A549 (cell line): ENCODE measurements at places on chromosomes 3 and 15.

DNA sequence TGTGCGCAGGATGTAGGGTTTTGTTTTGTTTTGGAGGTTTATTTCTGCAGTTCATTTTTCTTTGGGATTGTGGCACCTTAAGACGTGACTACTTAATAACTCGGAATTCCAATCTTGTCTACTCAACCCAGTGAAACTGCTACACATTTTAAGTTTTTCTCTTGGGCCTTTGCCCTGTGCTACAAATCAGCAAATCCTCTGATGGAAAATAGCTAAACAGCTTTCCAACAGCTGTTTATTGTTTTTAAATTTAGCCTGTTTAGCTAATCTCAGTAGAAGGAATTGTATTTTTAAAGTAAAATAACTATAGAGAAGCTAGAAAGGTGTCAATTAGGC lies 48.4 kb downstream of the OPA1 start:
- no peak for DNase-seq

DNA sequence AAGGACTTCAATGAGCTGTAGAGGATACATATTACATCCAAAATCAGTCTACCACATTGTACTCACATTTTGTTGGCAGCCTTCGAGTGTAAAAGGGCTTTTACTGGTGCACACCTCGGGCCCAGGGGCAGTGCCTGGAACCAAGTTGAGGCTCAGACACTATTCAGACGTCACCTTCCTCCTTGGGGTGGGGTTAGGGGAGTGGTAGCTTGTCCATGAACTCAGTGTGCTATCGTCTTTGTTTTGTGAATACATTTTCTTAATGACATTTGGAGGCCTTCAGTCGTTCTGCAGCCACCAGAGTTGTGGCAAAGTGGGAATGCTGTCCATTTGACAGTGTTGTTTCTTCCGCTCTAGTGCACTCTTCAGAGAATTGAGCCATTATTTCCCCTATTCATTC lies 114.2 kb downstream of the PGPEP1L start:
- peak; percentile 62 for DNase-seq

DNA sequence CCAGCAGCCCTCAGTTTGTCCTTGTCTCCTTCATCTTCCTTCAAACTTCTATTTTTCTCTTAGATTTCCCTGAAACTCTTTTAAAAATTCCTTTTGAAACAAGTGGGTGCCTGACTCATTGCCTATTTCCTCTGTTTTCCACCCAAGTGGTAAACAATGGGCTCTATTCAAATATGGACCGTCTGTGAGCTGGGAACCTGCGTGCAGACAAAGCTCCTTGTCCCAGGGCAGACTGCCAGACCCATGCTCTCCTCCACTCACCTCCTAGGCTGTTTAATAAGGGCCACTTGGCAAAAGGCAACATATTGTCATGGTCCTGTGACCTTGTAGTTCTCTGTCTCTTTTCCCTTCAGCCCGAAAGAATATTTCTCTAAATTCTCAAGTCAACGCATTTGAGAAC lies 332.7 kb upstream of the THBS1 start:
- DNase-seq = no peak

DNA sequence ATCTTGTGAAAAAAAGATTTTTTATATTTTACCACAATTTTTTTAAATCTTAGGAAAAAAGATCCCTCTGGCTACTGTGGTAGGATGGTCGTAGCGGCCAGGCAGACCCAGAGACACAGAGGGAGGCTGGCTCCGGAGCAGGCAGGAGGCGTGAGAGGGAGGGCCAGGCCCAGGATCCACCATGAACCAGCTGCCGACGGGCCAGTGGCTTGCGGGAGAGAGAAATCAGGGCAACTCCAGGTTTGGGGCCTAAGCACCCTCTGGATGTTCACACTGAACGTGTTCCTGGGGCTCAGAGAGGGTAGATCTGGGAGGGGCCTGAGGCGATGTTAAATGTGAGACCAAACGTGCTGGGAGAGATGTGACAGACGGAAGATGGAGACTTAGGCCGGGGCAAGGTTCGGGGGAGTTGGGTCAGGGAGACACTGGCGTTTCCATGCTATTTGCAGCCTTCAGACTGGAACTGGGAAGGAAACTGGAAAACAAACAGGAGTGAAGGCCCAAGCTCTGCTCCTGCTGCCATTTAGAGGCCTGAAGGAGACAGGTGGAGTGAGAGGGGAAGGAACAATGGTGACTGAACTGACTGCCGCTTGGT lies 1.6 kb upstream of the VILL start:
- no peak for DNase-seq

DNA sequence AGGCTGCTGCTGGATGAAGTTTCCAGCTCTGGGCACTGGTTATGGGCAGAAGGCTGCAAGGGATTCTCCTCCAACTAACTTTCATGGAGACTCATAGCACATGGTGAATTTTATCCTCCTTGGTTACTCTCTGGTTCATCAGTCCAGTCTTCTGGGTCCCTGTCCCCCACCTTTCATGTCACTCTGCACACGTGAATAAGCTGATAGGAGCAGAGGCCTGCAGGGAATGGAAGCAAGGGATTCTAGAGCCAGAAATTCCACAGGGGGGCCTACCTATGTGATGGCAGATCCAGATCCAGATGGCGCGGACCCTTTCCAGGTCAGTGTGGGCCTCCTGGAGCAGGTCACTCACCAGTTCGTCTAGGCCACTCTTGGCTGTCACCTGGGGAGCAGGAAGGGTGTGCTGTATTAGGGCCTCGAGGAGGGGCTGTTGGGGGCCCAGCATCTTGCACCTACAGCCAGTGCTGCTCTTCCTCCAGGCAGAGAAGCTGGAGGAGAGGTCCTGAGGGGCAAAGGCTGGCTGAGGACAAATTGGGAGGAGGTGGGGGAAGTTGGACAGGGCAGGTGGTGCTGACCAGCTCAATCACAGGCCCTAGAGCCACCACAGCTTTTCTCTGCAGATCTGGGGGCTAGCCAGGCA lies 30.2 kb downstream of the KY start:
- no peak for DNase-seq

DNA sequence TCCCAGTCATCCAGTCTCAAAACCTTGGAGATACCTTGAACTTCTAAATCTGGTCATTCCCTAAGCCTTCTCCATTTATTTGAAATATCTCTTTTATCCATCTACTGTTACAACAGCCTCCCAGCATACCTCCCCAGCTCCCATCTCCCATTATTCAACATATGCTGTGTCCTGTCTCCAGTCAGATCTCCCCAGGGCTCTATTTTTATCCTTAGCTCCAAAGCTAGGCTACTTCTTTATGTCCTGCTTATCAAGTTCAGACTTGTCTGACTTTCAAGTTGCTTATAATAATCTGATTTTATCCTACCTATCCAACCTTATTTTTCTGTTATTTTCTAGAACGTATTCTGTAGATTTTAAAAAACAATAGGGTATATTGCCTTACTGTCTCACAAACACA lies 44.2 kb downstream of the IQGAP1 start:
- no peak for DNase-seq

DNA sequence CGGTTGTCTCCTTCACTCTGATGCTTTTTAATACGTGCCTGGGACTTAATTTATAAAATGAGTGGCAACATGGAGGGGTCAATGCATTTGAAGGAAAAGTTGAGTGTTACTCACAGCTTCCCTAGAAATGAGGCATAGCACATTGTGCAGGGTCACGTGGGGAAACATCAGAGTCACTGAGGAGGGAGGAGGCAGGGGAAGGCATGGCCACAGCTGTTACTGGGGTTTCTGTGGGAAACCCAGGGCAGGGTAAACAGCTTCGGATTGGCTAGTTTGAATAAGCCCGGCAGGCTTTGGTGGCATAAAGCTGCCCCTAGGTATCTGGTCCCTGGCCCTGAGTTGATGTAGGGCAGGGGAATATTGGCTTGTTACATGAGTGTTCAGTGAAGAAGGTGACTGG lies 98.9 kb upstream of the ST8SIA2 start:
- no peak for DNase-seq

DNA sequence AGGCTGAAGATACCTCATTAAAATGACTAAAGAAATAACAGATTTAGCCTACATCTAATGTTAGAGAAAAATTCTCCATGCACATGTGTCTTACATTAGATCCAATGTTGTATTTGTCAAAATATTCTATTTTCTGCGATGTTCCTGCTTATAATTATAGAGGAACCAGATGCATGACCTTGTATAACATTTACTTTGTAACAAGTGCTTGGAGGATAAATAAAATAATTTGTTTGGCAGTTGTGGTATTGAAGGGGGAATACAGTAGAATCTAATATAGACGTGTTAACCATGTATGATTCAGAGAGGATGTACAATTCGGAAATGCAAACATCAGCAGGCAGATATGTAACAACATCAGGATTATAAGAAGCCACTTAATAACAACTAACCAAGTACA lies 922.2 kb downstream of the TUSC7 start:
- DNase-seq = no peak

DNA sequence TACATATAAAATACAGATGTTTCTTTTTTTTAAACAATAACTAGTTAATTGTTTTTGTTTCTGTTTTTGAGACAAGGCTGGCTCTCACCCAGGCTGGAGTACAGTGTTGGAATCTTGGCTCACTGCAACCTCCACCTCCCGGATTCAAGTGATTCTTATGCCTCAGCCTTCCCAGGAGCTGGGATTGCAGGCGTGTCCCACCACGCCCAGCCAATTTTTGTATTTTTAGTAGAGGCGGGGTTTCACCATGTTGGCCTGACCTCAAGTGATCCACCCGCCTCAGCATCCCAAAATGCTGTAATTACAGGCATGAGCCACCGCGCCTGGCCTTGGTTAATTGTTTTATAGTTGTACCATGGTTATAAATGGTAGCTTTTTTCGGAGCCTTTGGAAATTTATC lies 72.3 kb downstream of the PIAS1 start:
- no peak for DNase-seq

GRCh38 chr3:125055331-125055912 lies 375 bp downstream of the HEG1 start:
- no peak for DNase-seq

DNA sequence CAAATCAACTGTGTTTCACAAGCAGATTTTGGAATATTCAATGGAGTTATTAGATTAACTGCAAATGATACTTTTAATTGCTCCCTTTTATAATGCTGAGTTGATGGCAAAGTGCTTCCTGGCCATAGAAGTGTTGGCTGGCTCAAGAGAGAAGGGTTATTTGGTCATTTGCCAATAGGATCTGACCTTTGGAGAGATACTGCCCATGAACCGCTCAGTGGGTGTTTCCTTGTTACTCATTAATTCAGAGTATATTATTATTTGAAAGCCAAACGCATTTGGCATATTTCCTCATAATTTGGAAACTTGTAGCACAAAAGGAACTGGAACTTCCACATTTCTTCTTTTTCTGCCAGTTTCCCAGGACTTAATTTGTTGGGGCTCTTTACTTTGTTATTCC lies 234.7 kb downstream of the CDIN1 start:
- DNase-seq = no peak

- DNase-seq = peak; percentile 33
Observed at GRCh38 chr3:39990532-39990931, 181.1 kb downstream of the MYRIP start.

DNA sequence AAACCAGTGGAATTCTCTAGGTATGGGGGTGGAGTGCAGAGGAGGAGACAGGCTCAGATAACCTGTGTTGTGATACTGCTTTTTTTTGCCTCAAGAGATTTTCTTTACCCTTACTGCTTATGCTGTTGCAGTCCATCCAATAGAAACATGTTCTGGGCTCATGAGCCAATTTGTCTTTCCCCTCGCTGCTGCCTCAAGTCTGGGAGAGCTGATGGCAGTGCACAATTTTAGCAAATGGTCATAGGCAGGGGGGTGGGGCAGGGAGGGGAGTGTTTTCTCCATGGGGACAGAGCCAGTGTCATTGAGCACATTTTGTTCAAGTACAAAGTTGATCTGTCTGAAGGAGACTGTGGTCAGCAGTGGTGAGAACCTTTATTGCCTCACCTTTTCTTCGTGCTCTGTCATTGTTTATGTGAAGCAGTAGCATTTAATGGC lies 134.9 kb downstream of the MBNL1 start:
- DNase-seq = no peak
